ENCODE measurements at places on chromosomes 1 and 21.

DNA sequence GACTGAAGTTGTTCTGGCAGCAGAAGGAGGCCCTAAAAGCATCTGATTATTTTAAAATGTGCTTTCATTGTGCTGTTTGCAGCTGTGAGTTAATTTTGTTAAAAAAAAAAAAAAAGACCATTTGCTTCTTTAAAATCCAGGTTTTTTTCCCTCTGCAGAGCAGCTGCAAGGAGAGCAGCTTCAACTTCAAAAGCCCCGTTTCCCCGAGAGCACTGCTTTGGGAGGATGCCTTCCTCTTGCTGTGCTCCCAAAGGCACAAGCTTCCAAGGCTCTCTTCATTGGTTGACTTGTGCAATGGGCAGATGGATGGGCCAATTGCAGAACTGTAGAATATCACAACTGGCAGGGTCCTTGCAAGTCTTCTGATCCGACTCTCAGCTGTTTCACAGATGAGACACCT, 459.2 kb upstream of the PKN2 start:
- DNase-seq = no peak

DNA sequence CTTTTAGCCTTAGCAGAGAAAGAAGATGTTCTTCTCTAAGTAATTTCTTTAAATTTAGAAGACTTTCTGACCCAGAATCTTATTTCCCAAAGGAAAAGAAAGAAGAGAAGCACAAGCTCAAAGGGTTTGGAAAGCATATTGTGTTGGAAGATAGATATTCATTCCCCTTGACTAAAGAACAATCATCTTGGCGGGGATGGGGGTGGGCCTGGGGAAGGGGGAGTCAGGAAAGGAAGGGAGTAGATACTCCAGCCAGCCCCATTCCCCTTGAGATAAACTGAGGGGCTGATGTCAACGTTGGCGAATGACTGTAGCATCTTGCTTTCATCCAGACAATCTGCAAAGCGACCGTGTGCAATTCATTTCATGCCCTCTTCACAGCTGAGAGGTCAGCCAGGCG, 66.5 kb upstream of the SIPA1L2 start:
- DNase-seq = no peak

DNA sequence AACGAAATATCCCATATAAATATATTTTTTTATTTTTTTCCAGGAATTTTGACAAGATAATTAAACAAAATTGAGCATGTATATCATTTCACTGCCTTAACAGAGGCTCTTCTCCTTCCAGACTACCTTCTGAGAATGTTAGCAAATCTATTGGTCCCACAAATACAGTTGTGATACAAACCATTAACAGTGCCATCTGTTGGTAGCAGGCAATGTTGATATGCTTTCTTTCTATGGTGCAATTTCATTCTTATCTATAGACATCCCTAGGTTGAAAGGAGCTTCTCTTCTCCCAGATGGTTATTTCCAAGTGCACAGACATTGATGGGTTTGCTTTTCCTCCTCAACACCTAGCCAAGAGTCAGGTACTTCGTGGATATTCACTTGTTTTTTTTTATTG, 303.6 kb downstream of the USH2A start:
- peak; percentile 10 for DNase-seq

DNA sequence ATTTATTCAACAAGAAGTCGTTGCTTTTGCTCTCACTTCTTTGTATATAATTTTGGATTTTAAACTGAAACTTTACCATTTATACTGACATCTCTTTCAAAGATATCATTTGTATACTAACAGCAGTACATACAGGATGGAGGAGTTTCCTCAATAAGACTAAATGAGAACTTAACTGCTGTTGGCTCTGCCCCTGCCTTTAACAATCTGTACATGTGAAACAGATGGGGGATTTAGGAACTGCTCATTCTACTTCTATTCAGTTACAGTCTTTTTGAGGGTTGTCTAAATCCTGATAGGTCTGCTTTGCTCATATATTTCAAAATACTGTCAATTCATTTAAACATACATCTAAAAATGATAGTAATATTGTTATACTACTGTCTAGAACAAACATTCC, 663.2 kb downstream of the ADGRL2 start:
- DNase-seq = no peak

DNA sequence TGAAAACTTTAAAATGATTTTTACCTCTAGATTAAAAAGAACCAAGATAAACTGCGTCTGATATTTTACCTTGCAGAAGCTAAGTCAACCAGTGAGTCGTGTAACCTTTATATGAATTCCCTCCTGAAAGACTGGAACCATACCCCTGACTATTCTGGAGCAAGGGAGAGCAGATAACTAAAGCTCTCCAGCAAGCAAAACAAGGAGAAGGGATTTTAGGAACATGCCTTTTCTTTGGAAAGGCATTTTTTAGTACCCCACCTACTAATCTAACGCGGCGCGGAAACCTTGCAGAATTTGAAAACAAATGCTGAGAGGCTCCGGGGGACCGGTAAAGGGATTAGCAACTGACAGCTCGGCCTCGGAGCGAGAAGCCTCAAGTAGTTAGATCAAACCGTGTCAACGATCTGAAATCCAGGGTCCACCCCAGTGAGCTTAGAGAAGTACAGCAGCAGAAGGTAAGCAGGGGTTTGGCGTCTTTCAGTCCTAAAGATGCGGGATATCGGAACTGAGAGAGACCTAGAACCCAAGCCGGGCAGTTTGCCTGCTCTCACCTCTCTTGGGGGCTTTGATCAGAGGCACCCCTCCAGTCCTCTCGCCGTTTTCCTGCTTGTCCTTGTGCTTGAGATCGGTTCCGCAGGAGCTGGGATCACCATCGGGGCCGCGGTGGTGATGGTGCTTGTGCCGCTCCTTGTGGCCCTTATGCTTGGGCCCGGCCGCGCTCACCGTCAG, 954 bp downstream of the RSBN1 start:
- DNase-seq = peak; percentile 54

DNA sequence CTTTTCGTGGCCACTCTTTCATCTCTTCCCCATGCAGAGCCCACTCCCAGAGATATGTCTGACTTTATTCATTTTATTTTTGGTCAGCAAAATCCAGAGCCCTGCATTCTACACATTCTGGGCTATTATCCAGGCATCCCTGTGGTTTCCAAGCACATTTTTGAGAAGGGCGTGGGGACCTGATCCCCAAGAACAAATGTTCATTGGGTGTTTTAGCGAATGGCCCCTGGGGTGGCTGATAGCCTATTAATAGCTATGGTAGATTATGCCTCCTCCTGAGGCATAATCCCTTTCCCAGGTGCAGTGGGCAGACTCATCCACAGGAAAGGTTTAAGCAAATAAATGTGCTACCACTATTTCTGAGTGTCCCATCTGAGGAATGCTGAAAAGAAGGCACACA, 511.8 kb upstream of the USP24 start:
- DNase-seq = no peak

- DNase-seq = no peak
Measured at GRCh38 chr1:196075621-196076020, 532.6 kb downstream of the KCNT2 start.

- DNase-seq = no peak
Measured at GRCh38 chr1:116775116-116775752, 21.0 kb downstream of the CD2 start.

- no peak for DNase-seq
Measured at GRCh38 chr1:208601561-208601960, 357.4 kb upstream of the PLXNA2 start.

DNA sequence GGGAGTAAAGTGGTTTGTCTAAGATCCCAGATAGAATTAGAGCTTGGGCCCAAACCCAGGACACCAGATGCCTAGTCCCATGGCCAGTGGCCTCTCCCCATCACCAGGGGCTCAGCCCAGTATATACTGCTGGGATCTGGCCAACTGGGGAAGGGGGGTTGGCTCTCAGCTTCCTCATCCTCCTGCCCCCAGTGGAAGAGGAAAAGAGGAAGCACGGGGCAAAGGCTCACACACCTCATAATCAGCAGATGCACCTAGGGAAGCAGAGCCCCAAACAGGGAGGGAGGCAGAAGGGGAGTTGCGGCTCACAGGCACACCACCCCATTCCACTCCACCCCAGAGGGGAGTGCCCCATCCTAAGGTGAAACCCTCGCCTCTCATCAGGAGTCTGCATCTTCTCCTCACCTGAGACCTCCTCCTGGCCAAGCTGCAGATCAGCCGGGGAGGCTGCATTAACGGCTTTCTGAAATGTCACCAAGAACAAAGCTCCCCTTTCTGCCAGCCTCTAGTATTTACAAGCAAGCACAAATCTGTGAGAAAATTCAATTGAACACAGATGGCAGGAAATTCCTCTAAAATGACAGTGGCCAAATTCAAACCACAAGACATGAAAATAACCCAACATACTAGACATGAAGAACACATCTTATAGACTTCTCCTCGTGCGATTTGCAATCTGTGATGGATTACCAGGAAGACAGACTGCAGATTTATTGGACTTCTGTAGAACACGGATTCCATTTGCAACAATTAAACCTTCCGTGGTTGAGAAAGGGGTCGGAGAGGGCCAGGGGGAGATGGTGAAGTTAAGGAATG, 82.8 kb downstream of the GLIS1 start:
- no peak for DNase-seq

DNA sequence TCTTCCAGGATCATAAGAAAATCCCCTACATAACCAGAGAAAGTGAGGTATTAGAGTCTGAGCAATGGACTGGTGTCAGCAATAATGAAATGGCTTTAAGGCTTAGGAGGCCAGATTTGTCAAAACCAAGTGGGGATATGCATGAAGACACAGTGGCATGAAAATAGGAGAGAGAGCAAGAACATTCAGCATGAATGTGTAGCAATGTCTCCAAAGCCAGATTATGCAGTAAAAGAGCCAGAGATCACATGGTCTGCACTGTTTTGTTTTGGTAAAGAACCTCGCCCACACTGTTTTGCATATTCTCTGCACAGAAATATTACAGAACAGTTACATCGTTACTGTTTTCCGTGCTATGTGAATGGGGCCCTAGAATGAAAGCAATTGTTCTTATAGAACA, 589.4 kb downstream of the PLPP3 start:
- DNase-seq = no peak

DNA sequence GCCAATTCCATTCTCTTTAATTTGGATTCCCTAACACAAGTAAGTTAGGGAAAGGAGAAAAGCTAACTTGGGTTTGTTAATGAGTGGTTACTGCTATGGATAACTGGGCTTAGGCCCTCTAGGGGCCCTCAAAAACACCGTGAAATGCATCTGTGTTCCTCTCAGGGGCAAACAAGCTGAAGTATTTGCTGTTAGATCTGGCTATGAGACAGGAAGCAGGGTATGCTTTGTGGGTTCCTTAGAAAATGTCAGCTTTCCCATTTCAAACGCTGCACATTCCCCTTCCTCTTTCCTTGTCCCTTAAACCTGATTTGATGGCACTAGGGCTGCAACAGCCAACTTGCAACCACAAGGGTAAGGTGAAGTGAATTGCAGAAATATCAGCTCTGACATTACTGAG, 5.7 kb upstream of the CAP1 start:
- peak; percentile 23 for DNase-seq

DNA sequence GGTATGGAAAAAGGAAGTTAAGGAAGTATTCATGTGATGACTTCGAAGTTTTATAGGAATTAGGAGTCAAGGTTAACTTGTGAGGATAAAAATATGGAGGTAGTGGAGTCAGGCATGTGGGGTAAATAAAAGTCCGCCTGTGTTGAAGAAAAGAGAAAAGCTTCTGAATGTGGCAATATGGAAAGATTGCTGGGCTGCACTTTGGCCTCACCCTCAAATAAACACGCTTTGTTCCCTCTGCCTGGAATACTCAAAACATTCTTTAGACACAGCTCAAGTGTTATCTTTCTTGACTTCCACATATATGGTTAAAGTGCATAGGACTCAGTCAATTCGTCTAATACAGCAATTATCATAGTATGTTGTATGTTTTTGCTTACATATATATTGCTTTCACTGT, 137.7 kb downstream of the PLA2G4A start:
- no peak for DNase-seq

GRCh38 chr1:197399755-197400521, 131.9 kb downstream of the CRB1 start:
- peak; percentile 9 for DNase-seq

DNA sequence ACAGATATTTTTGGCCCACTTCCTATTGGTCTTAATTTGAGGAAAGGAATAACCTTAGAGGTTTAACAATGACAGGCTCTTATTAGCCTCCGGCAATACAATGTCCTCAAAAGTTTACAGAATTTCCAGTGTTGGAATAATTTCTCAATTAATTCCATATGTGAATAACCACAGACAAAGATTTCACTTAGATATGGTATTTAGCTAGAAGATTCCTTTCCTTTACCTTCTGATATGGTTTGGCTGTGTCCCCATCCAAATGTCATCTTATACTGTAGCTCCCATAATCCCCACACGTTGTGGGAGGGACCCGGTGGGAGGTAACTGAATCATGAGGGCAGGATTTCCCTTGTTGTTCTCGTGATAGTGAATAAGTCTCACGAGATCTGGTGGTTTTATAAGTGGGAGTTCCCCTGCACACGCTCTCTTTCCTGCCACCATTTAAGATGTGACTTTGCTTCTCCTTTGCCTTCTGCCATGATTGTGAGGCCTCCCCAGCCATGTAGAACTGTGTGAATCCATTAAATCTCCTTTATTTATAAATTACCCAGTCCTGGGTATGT, 54.9 kb upstream of the RGS7 start:
- DNase-seq = no peak

DNA sequence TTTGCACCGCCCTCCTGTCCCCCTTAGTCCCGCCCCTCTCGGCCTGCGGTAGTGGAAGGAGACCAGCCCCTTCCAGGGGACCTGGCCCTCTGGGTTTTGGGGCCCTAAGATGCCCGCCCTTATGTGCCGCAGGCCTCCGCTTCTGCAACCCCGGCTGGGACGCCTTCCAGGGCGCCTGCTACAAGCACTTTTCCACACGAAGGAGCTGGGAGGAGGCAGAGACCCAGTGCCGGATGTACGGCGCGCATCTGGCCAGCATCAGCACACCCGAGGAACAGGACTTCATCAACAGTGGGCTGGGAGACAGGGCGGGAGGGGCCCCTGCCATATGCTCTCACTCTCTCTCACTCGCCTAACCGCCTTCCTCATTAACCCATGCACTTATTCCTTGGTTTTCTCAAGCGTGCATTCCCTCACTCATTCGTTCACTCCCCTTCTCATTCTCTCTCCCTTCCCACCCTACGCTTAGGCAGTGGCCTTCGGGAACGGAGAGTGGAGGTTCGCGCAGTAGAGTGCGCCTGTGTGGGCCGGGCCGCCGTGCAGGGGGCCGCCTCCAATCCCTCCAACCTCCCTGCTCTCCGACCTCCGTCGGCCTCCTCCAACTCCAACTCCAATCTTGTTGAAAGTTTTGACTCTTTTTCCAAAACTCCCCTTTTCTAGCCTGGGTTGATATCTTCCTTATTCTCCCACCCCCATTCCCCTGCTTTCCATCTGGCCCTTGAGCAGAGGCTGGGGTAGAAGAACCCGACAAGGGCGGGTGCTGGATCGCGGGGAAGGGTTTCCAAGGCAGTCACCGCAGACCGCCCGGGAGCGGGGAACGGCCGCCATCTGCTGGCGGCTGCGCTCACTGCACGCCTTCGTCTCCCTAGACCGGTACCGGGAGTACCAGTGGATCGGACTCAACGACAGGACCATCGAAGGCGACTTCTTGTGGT, 15.2 kb downstream of the BCAN start:
- DNase-seq = peak; percentile 14

Measured in KG1 (cell line).